Stimulated activated effector memory CD8-positive, alpha-beta T cell treated with anti-CD3 and anti-CD28 coated beads, Interleukin-12 subunit alpha, Interleukin-12 subunit beta, amount 100 ng/mL, for 72 hours (primary cell): ENCODE measurements at places on chromosomes 2 and 18.

DNA sequence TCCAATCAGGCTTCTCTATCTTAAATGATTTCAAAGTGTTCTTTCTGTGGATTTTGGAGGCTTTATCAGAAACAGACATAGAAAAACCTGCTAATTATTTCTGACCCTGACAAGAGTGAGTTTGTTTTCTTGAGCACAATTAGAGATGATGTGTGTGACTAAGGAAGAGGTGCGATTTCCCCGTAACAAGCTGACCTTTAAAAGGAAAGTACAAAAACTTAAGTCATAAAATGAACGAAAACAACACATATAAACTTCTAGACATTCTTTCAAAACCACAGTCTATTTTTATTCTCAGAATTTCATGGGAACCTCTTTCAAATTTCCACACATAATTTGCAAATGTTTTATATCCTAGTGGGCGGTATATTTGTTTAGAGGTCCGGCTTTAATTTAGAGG lies 604.8 kb downstream of the CPS1 start:
- DNase-seq = no peak

- no peak for DNase-seq
These were observed 5.5 kb downstream of the ASAP2 start for GRCh38 chr2:9212010-9212635.

DNA sequence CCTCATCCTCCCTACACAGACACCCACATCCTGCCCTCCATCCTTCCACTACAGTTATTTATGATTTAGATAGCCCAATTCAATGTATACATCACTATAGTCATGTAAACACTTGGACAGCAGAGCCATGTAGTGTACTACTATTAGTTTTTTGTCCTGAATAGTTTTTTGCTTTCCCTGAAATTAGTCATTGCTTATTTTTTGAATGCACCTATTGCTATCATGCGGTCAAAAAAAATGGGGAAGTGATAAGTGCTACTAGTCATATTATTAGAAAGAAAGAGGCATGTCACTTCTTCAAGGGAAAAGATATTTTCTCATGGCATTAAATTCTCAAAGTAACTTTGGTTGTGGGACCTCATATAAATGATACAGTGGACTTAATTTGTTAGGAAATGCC lies 6.8 kb upstream of the GREB1 start:
- no peak for DNase-seq

DNA sequence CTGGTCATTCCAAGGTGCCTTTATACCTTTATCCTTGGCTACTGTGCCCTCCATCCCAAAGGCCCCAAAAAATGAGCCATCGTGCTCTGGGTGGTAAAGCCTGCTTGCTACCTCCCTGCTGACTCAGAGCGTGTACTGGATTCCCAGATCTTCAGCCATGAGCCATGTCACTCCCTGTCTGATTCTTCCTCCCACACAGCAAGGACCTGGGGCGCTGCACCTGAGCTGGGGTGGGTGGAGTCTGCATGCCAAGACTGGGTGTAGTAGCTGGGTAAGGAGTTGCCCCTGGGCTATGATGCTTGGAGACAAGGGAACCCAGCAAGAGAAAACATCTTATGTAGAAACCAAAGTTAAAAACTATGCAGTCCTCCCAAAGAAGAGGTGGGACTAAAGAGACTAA lies 37.2 kb upstream of the APCDD1 start:
- DNase-seq = no peak

DNA sequence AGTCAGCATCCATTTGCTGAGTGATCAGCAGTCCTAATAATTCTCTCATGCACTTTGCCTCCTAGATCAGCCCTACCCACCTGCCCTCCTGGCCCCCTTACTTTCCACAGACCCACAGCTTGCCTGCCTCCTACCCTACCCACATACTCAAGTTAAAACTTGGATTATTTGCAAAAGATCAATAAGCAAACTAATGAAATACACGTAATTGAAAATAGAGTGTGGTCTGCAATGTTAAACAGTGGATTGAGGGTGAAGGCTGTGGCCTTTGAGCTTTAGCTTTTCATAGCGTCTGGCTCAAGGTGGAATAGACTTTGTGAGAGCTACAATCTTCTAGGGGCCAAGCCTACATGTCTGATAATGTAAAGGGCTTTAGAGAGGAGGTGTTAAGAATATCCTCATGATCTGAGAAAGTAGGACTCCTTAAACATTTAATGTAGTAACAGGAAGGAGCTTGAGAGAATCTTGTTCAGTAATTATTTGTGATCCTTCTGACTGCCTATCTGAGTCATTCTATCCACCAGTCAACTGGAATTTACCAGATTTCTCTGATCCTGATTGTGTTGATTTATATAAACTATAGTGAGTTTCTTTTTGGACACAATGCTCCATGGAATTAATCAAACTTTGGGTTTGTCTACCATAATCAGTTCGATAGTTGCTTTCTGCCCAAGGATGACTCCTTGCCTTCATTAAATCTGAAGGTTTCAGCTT lies 310.0 kb downstream of the HRH4 start:
- no peak for DNase-seq

DNA sequence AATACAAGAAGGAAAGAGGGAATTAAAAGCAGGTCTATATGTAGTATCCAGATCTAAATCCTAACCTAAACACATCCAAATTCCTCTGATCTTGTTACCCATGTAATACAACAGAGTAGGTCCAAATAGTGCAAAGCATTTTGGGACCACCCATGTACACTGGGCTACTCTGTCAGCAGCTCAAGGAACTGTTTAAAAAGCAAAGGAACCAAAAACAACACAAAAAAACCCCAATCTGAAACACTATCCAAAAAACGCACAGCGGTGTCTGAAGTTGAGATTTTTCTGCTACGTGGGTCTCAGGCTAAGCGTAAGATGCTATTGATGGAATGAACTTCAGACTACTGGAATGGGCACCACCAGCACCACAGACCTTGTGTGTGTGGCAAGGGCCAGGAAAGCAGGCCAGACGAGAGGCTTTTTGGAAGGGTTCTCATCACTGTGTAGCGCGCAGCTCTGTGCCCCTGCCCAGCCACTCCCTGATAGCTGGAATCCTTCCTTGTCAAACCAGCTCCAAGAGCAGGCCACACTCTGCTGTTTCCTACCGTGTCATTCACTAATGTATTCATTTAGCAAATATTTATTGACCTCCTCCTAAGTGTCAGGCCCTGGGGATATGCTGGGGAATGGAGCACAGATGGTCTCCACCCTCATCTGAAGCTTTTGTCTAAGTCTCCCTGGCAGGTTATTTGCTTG lies 101.4 kb downstream of the COLEC12 start:
- no peak for DNase-seq

GRCh38 chr2:866009-866680 lies 84.5 kb upstream of the SNTG2 start:
- no peak for DNase-seq

DNA sequence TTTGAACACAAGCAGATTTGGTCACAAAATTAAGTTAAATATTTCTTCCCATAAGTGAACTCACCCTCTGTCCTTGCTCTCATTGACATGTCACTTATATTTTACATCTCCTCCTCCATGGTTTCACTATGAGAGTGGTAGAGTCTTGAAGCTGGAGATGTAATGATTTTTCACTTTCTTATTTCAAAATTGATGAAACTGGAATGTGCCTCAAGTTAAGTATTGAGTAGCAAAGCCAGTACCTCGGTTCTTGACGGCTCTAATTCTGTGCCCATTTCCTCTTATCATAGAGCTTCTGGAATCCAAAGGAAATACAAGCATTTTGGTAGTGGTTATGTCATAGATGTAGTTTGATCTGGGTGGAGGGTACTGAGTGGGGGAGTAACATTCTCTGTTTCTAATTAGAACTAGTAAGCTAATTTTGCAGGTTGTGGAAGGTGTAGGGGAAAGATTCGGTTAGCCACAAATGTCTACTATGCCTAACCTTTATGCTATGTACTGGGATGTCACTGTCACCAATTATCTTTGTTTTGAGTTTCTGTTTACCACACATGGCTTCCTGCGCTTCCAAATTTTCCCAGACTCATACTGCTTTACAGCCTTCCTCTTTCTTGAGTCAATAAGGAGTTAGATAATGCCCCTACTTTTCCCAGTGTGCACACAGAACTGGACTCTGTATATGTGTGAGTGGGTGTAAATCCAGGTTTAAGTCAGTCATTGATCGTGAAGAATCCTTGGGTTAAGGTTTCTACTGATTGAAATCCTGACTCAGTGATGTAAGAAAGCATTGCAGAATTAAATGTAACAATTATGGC lies 96.8 kb downstream of the DIS3L2 start:
- DNase-seq = no peak

- DNase-seq = no peak
These were observed 59.9 kb downstream of the SH3RF3 start for GRCh38 chr2:109188898-109189297.

GRCh38 chr2:236569573-236569973 lies at the start of gene ACKR3:
ACKR3 (plus strand) TSS chr2:236569825; CDS start chr2:236580466, 10,641 bp downstream.
- DNase-seq = peak; percentile 24

GRCh38 chr18:70249118-70249517 lies 39.7 kb upstream of the SOCS6 start:
- no peak for DNase-seq

DNA sequence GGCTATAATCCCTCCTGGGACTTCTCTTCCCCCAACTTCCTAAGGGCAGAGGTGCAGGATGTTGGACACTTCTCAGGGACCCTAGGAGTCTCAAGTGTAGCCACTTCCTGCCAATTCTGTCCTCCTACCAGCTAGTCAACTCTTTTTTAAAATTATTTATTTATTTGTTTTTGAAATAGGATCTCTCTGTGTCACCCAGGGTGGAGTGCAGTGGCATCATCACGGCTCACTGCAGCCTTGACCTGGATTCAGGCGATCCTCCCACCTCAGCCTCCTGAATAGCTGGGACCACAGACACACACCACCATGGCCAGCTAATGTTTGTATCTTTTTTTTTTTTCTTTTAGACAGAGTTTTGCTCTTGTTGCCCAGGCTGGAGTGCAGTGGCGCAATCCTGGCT lies 11.5 kb downstream of the SFTPB start:
- DNase-seq = no peak

GRCh38 chr2:7951001-7951400 lies 730.9 kb upstream of the ID2 start:
- no peak for DNase-seq

GRCh38 chr18:44792456-44793061 lies 111.9 kb downstream of the SETBP1 start:
- DNase-seq = no peak

GRCh38 chr18:77199707-77200106 lies 49.9 kb upstream of the GALR1 start:
- DNase-seq = no peak

DNA sequence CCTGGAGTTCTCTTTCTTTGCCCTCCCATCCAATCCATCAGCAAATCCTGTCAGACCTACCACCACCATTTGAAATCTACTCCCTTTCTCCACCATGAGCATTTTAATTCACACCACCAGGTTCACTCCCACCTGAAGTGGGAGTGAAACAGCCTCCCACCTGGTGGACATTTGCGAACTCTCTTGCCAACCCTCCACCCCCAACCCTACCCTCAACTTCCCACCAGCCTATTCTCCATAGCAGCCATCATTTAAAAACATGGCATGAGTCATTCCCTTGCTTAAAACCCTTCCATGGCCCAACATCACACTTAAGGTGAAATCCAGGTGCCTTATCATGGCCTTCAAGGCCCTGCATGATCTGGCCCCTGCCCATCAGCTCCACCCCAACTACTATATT lies 3.5 kb downstream of the RTKN start:
- DNase-seq = no peak

DNA sequence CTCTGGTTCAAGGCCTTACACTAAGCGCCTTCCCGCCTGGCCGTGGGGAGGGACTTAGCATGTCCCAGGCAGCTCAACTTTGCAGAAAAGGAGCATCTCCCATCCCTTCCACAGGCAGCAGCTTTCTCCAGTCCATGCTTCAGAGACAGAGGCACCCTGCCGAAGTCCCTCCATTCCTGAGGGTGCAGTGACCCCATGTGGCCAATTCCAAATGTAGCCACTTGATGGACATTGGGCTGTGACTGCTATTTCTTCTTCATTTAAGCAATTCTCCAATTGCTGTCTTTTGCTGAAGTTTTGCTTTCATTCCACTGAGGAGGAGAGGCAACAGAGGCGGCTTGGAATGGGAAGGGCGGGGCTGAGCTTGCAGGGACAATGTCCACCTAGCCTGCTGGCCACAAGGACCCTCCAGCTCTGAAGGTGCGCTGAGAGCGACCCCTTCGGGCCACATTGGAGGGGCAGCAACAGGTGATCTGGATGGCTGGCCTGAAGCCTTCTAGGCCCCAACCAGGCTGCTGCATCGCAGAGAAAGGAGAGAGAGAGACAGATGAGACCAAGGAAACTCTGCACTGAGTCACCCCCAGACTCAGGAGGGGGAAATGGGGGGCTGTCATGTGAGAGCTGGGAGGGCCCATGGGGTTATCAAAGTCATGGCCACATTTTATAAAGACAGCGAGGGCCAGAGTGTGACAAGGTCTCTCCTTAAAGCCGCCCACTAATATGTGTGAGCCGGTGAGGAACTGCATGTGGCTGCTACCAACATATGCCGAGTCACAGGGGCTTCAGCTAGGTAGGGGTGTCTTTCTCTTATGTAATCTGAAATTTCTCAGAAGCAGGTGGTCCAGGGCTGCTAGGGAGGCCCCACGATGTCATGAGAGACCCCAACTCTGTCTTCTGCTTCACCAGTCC lies 61.3 kb downstream of the LONRF2 start:
- DNase-seq = no peak

GRCh38 chr2:218284106-218284811 lies 8.0 kb downstream of the TMBIM1 start:
- DNase-seq = peak; percentile 60

DNA sequence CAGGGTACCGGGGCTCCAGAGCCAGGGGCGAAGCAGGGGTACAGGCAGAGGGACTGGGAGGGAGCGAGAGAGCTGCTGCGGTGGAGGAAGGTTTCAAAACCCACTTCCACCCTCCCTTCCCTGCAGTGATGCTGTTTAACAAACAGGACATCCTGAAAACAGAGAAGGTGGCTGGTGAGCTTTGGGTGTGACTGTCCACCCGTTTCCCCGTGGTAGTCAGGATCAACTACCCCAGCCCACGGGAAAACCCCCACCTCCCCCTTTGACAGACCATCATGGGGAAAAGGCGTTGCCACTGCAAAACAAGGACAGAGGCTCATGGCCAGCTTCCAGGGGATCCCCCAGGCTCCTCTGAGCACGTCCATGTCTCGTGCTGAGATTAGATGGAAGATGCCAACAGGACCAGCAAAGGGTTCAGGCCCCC lies 12.9 kb downstream of the TMEM185B start:
- no peak for DNase-seq

DNA sequence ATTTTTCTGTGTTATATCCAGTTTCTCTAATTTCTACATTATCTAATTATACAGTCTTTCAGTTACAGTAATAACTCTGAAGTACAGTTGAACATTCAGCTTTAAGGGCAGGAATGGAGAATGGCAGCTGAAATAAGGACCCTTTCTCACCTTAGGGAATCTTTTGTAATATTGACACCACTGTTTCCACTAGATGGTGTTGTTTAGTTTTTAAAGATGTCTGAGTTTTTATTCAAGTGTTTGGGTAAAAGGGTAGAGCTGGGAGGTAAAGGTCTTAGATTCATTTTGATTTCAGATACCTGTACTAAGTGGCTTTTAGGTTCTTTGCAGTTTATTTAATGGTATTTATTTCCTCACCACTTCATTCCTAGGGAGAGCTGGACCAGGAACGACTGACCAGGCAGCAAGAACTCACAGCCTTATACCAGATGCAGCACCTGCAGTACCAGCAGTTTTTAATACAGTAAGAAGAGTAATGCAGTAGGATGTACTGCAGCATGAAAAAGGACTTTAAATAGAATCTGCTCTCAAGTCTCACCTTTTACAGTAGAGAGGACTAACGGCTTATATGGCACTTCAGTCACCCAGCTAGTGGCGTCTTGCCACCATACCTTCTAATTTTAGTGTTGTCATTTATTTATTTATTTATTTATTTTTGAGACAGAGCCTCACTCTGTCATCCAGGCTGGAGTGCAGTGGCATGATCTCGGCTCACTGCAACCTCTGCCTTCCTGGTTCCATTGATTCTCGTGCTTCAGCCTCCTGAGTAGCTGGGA lies 33.2 kb upstream of the KCNJ13 start:
- no peak for DNase-seq
